Non-pigmented ciliary epithelial cell (primary cell): ENCODE measurements at places on chromosomes 7 and 10.
A peak's percentile ranks its signal among the peaks of the same experiment; 100 is the strongest.

- no peak for DNase-seq
These were observed 39.8 kb upstream of the ARL4A start for GRCh38 chr7:12647364-12648219.

- DNase-seq, result no peak
These were observed 451.7 kb downstream of the IPMK start for GRCh38 chr10:57815949-57816348.

GRCh38 chr10:23892296-23892695 is 316.6 kb upstream of the KIAA1217 start:
- peak; percentile 20 for DNase-seq

- no peak for DNase-seq
These were observed 74.8 kb downstream of the DNAJB6 start for GRCh38 chr7:157411580-157411979.

GRCh38 chr7:145812218-145812617 is 304.4 kb upstream of the CNTNAP2 start:
- no peak for DNase-seq

GRCh38 chr10:123886292-123886691 is 5.3 kb downstream of the CPXM2 start:
- no peak for DNase-seq

DNA sequence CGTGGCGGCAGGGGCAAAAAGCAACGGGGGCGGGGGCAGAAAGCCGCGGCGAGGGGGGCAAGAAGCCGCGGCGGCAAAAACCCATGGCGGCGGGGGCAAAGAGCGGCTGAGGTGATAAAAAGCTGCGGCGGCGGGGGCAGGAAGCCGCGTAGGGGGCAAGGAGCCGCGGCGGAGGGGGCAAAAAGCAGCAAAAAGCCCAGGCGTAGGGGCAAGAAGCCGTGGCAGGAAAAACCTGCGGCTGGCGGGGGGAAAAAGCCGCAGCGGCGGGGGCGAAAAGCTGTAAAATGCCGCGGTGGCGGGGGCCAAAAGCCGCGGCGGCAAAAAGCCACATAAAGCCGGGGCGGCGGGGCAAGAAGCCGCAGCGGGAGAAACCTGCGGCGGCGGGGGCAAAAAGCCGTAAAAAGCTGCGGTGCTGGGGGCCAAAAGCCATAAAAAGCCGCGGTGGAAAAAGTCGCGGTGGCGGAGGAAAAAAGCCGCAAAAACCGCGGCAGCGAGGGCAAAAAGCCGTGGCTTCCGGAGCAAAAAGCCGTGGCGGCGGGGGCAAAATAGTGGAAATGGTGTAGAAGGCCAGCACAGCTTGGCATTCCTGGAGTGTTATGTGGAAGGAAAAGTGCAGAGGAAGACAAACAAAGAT is 487.8 kb downstream of the ZNF33B start:
- DNase-seq, result no peak

- no peak for DNase-seq
These were observed 131.6 kb upstream of the NPY start for GRCh38 chr7:24152356-24152755.

- peak; percentile 75 for DNase-seq
These were observed 123.0 kb upstream of the JCAD start for GRCh38 chr10:30182191-30183054.

- no peak for DNase-seq
These were observed 293.4 kb downstream of the KLF6 start for GRCh38 chr10:3491571-3491970.

DNA sequence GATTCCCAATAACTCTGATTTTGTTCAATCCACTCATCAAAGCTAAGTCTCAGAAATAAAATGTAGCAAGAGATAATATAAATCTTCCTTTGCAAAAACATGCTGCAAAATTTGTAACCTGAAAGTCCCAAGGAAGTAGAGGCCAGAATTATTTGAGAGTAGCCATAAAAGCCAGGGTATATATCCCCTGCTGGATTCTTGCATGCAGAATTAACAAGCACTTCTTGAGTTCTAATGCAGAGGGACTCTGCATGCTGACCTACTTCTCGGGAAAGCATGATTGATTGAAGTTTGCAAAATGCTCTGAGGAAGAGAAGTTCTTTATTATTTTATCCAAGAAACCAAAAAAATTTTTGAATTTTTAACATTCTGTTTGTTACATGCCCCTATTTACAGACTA is 121.6 kb downstream of the THSD7A start:
- no peak for DNase-seq

GRCh38 chr7:20754001-20754400 is 32.7 kb downstream of the SP8 start:
- DNase-seq, result no peak

GRCh38 chr7:29995652-29996051 is 6.1 kb upstream of the SCRN1 start:
- DNase-seq, result no peak
